Hepatocyte (in vitro differentiated cells): ENCODE measurements at places on chromosomes 13 and 19.

- no peak for DNase-seq
Observed at GRCh38 chr19:18194554-18195238, 1.7 kb downstream of the MPV17L2 start.

DNA sequence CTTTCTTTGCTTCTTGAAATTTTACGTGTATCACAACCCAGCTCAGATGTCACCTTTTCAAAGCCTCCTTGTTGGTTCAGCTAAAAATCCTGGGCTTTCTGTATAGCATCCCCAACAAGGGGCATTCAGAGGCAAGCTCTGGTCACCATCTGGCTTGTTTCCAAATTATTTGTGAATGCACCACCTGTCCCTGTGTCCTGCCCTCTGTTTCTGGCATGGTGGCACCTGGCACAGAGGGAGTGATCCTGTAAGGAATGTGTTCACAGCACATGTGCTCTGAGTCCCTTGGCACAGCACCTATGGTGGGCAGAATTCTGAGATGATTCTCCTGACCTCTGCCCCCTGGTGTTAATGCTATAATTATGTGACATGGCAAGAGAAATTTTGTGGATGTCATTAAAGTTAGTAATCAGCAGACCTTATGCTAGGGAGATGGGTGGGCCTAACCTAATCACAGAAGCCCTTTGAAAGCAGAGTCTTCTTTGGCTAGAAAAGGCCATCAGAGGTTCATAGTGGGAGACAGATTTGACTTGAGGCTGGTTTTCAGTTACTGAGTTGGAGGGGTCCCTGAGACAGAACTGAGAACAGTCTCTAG is 76.3 kb downstream of the ZNF429 start:
- no peak for DNase-seq

DNA sequence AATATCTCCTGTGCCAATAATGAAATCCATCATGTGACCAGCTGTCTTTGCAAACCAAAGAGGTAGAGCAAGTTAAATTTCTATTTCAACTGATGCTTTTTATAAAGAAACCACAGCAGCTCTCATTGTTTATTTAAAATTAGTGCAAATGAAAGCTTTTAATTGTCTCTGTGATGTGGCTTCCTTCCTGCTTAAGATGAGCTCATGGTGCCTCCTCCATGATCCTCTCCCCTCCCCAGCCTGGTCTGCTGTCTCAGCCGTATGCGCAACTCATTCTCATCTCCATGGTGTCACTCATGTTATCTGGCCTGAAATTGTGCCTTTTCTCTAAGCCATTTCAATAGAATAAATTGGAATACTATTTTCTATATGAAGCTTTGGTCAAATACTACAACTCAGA is 270.6 kb downstream of the FGF14 start:
- DNase-seq: no peak

DNA sequence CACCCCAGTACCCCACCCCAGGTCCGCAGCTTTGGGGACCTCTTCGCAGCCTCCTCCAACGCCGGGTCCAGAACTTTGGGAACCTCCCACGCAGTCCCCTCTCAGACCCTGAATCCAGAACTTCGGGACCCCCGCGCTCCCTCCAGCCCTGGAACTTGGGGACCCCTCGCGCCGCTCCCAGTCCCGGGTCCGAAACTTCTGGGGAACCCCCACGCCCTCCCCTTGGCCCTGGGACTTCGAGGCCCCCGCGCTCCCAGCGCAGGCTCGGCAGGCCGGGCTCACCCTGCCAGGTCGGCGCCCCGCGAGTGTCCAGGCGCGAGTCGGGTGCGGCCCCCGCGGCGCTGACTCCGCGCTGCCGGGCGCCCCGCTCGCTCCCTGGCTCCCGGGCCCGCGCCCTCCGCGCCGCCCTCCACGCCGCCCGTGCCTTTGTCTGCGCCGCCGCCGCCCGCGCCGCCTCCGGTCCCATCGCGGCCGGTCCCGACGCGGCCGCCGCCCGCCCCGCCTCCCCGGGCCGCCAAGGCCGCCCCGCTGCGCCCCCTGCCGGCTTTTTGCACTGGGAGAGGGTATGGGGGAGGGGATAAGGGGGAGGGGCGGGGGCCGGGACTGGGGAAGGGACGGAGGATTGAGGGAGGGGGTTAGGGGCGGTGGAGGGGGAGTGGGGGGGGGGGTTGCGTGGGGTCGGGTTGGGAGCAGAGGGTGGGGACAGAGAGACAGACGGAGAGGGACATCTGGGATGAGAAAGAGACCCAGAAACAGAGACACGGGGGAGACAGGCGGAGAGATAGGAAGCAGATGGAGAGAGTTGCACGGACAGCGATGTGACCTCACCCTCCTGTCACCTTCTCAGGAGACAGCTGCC is at the start of gene HOMER3:
Gene HOMER3, minus strand, starts transcription at position 449 of the 859 bp plus-strand sequence. CDS start 2,235 bp downstream, outside the sequence.
- DNase-seq: peak; percentile 93

DNA sequence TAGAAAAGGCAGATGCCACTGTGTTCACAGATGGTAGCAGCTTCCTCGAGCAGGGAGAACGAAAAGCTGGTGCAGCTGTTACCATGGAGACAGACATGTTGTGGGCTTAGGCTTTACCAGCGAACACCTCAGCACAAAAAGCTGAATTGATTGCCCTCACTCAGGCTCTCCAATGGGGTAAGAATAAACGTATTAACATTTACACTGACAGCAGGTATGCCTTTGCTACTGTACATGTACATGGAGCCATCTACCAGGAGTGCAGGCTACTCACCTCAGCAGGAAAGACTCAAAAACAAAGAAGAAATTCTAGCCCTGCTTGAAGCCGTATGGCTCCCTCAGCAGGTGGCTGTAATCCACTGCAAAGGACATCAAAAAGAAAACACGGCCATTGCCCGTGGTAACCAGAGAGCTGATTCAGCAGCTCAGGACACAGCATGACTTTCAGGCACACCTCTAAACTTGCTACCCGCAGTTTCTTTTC is 197.7 kb downstream of the ZNF737 start:
- peak; percentile 37 for DNase-seq

DNA sequence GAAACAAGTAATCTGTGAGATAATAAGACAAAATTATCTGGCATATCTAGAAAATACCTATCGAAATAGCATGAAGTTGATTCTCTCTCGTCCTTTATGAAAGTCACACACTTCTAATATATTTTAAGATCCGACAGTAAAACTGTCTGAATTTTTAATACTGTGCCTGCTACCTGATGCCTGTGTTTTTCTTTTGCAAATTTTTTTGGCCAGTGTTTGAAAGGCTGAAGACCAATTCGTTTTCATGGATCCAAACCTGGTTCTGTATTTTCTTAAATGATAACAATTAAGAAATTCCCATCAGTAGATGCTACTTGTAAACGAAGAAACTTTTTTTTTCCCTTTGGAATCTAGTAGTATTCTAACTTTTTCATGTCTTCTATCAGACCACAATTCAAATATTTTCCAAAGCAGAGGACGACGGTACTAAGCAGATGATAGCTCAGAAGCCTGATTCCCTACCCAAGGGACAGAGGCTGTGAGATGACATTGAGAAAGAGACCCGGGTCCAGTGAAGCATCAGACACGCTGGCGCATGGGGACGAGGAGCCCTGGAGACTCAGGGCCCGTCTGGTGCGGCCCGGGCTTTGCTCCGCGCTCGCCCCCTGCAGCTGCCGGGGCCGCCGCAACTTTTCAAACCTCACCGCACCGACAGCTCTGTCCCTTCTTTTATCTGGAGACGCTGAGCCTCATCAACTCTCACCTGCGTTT is 49.5 kb upstream of the PABPC3 start:
- peak; percentile 16 for DNase-seq

GRCh38 chr13:47611664-47612288 is 389.3 kb downstream of the SUCLA2 start:
- no peak for DNase-seq

- no peak for DNase-seq
Observed at GRCh38 chr13:76677043-76677442, 209.2 kb downstream of the KCTD12 start.

GRCh38 chr13:44917589-44918325 is 71.5 kb downstream of the NUFIP1 start:
- DNase-seq: peak; percentile 98

DNA sequence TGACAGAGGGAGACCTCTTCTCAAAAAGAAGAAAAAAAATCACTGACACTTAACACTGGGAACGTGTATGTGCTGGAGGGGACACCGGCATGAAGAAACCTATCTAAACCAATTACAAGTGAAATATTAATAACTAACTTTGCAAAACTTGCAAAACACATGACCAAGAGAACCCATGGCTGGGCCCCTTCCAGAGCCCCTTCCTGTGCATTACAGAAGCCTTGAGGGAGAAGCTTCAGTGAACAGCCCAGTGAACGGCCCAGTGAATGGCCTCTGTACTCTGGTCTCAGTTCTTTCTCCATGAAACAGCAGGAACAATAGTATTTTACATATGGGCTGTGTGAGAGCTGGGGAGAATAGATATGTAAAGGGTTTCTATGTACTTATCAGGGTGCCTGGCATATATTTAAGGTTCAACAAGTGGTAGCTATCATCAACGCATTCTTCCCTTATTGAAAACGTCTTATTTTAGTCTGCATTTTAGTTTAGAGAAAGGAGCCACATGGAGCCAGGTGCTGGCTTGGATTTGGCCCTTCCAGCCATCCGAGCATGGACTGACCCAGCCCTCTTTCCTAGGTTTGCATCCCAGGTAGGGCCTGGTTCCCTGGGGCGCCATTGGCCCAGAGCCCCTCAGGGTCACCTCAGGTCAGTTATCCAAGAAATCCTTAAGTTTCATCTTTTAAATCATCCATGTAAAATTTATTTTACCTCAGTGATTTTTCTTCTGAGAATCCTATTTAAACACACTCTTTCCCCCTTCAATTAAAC is 54.5 kb downstream of the CCDC70 start:
- DNase-seq: no peak

- DNase-seq: no peak
Observed at GRCh38 chr13:24086642-24087041, 73.9 kb upstream of the SPATA13 start.

DNA sequence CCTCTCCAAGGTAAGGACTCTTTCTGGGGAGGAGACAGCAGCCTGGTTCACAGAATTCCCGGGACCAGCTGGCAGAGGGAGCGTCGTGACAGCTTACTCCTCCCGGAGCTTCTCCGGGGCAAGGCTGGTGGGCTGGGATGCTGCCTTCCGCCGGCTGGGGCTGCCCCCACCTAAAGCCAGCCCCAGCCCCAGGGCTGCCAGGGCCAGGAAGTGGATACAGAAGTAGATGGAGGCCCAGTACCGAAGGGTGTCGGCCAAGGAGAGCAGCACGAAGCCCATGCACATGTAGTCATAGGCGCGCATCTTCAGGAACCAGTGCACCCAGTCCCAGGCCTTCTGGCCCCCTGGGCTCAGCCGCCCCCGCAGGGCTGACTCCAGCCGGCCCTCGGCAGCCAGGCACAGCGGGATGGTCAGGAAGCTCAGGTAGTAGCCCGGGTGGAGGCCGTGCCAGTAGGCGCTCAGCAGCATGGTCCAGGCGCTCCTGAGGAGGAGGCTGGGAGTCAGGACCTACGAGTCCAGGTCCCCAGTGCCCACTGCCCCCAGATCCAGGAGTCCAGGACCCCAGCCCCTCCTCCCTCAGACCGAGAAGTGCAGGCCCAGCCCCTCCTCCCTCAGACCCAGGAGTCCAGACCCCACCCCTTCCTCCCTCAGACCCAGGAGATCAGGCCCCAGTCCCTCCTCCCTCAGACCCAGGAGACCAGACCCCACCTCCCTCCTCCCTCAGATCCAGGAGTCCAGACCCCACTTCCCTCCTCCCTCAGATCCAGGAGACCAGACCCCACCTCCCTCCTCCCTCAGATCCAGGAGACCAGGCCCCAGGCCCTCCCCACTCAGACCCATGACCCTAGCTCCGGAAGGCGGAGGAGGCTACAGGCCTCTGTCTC is 1.2 kb upstream of the TMC4 start:
- DNase-seq: no peak

DNA sequence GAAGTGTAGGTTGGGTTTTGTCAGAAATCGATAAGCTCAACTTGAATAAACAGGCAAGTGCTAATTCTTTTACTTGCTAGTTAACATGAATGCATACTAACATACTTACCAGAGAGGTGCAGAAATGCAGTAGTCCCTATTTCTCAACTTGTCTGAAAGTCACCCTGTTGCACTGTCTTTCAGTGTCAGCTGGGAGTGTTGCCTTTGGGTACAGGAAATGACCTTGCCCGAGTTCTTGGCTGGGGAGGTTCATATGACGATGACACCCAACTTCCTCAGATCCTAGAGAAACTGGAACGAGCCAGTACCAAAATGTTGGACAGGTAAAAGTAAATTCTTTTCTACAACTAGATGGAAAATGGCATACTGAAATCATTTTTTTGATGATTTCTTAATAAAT is 103.5 kb upstream of the AKAP11 start:
- no peak for DNase-seq

GRCh38 chr19:41816761-41817160 is 20.4 kb downstream of the CEACAM3 start:
- no peak for DNase-seq

GRCh38 chr13:43000676-43001075 is 8.6 kb upstream of the EPSTI1 start:
- no peak for DNase-seq

DNA sequence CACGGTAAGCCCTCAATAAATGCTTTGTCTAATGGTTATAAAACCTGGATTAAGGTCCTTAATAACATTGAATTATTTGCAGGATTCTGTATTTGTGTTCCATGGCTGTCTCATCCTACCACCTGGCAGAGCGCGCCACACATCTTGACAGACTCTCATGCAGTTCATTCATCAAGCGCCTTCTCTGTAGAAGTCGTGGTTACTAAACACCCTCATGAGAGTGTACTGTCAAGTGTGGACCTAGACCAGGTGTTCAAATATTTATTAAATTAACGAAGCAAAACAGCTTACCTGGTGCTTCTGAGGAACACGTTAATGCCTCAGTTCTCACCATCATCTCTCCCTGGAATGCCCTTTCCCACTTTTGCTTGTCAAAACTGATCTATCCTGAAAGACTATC is 13.1 kb upstream of the FBXL3 start:
- DNase-seq: no peak

DNA sequence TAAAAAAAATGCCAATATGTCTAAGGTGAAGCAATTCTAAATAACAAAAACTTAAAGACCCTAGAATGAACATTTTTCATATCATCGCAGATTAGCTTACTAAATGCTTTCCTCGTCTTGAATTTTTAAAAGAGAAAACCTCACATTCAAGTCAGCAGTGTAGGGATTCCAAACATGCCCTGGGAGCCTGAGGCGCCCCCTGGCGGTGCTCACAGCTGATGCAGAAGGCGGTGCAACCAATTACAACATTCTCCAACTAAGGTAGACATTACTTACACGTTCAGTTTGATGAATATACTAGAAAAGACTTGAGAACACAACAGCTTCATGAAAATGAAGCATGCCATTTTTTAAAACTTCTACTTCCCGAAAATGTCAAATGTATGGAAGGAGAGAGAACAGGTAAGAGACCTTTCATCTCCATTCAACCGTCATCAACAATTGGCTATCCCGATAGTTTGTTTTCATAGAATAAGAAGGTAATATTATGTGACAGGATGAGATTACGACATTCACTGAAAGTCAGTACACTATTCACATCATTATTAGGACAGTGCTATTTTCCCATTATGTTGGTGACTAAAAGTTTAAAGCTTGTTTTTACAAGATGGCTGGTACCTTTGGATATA is 304.4 kb downstream of the DCLK1 start:
- no peak for DNase-seq

GRCh38 chr13:50594276-50595051 is 249.0 kb downstream of the DLEU7 start:
- no peak for DNase-seq
